ENCODE measurements at places on chromosomes 13 and 19. TPM values are rescaled to one million over a fixed set of nuclear protein-coding genes. Genes with fewer than 3 reads are reported as not detected.

DNA sequence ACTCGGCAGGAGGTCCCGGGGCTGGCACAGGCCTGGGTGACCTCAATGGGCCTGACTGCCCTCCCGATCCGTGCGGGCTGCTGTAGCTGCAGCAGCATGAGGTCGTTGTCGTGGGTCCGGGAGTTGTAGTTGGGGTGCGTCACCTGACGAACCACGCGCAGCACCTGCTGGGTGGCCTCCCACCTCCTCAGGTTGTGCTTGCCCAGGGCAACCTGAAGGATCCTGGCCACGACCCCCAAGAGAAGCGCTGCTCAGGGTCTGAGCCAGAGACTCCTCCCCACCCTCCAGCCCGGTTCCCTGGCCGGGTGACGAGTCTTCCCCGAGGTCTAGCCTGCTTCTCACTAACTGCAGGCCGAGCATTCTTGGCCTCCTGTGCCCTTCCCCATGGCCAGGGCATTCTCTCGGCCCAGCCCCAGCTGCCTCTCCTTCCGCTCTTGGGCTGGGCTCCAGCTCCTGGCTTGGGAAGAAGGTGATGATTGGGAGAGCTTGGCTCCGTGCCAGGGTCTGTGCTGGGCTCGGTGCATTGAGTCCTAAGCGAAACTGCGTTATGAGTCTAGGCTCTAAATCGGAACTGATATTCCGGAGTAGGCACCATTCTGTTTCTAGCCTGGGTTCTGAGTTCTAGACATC lies 3.1 kb downstream of the KLK14 start:
- no peaks in the 10 kb centered on the region for H3K36me3 ChIP-seq
- no peak overlapping the region for H3K27ac ChIP-seq
- H3K4me3 ChIP-seq = no peak overlapping the region
- H3K27me3 ChIP-seq = no peaks in the 10 kb centered on the region

MYH14 gene
- total RNA-seq = 64.4 TPM

- H3K27ac ChIP-seq = no peak overlapping the region
- H3K4me1 ChIP-seq = peaks cover 9% of the 10 kb centered on the region
- DNase-seq = peak; percentile 40
- H3K4me3 ChIP-seq = no peak overlapping the region
- H3K36me3 ChIP-seq = no peaks in the 10 kb centered on the region
- H3K27me3 ChIP-seq = no peaks in the 10 kb centered on the region
These were observed 161.4 kb downstream of the EFNB2 start for GRCh38 chr13:106373989-106374572.

PTPRH gene
- 31.5 TPM for total RNA-seq

FFAR2 gene
- 0.20 TPM for total RNA-seq

GRCh38 chr13:75414036-75414827 lies 67.7 kb downstream of the TBC1D4 start:
- DNase-seq = peak; percentile 18
- H3K4me3 ChIP-seq = no peak overlapping the region
- H3K27ac ChIP-seq = no peak overlapping the region
- no peaks in the 10 kb centered on the region for H3K36me3 ChIP-seq
- H3K4me1 ChIP-seq = peaks cover 9% of the 10 kb centered on the region

ZNF790 gene
- 8.7 TPM for total RNA-seq

TGFBR3L gene
- not detected for total RNA-seq

GRCh38 chr13:37473035-37473434 lies 125.5 kb downstream of the POSTN start:
- DNase-seq = no peak
- no peak overlapping the region for H3K27ac ChIP-seq
- no peaks in the 10 kb centered on the region for H3K36me3 ChIP-seq
- H3K4me1 ChIP-seq = no peaks in the 10 kb centered on the region

DNA sequence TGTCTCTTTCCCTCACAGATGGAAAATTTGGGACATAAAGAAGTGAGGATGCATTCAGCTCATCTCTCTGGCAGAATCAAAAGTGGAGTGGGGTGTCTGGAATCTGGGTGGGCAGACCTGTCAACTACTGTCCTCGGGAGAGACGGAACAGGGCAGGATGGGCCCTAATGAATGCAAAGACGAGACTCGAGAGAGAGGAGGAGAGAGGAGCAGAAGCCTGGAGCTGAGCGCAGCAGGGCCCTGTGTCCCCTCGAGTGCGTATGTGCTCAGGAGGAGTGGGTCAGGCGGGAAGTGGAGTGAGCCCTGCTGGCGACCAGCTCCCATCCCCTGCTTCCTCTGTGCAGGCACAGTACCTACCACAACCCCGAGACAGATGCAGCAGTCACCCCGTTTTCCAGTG lies 78.9 kb downstream of the TEX29 start:
- H3K27ac ChIP-seq = no peak overlapping the region
- H3K4me1 ChIP-seq = no peaks in the 10 kb centered on the region
- H3K4me3 ChIP-seq = no peak overlapping the region
- H3K36me3 ChIP-seq = no peaks in the 10 kb centered on the region

DNA sequence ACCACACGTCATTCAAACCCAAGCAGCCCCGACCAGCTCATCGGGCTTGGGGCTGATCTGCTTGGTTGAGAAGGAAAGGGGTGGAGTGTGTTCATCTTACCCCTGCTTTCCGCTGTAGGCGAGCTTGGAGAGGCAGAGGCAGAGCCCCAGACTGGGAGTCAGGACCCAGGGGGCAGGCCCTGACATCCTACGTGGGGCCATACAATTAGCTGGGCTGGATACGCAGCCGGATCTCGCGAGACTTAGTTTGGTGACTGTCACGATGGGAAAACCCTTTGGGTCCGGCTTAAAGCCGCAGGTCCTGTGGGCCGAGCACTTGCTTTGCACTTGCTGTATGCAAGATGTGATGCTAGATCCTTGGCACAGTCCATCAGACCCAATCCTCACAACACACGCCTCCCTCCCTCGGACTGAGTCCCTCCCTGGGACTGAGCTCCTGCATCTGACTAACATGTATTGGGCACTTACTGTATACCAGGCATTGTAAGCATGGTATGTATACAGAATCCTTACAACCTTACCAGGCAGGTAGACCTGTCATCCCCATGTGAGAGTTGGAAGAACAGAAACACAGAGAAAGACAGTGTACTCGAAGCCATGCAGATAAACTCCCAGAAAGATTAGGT lies 3.7 kb downstream of the CEACAM16 start:
- H3K4me3 ChIP-seq = no peak overlapping the region
- no peaks in the 10 kb centered on the region for H3K36me3 ChIP-seq
- no peaks in the 10 kb centered on the region for H3K27me3 ChIP-seq
- H3K27ac ChIP-seq = no peak overlapping the region
- DNase-seq = no peak

SLAIN1 gene
- 19.5 TPM for total RNA-seq

CGB5 gene
- 1.9 TPM for total RNA-seq

- H3K27me3 ChIP-seq = peaks cover 7% of the 10 kb centered on the region
- no peak overlapping the region for H3K4me3 ChIP-seq
- H3K27ac ChIP-seq = no peak overlapping the region
- no peak for DNase-seq
These were observed 37.6 kb upstream of the IGFL1 start for GRCh38 chr19:46191972-46192371.

GRCh38 chr19:18718015-18718526 lies 34.6 kb downstream of the CRTC1 start:
- no peak overlapping the region for H3K4me3 ChIP-seq
- no peak overlapping the region for H3K27ac ChIP-seq
- no peaks in the 10 kb centered on the region for H3K36me3 ChIP-seq
- peaks cover 4% of the 10 kb centered on the region for H3K4me1 ChIP-seq
- no peaks in the 10 kb centered on the region for H3K27me3 ChIP-seq
- DNase-seq = no peak

CFAP97D2 gene
- total RNA-seq = not detected

DNA sequence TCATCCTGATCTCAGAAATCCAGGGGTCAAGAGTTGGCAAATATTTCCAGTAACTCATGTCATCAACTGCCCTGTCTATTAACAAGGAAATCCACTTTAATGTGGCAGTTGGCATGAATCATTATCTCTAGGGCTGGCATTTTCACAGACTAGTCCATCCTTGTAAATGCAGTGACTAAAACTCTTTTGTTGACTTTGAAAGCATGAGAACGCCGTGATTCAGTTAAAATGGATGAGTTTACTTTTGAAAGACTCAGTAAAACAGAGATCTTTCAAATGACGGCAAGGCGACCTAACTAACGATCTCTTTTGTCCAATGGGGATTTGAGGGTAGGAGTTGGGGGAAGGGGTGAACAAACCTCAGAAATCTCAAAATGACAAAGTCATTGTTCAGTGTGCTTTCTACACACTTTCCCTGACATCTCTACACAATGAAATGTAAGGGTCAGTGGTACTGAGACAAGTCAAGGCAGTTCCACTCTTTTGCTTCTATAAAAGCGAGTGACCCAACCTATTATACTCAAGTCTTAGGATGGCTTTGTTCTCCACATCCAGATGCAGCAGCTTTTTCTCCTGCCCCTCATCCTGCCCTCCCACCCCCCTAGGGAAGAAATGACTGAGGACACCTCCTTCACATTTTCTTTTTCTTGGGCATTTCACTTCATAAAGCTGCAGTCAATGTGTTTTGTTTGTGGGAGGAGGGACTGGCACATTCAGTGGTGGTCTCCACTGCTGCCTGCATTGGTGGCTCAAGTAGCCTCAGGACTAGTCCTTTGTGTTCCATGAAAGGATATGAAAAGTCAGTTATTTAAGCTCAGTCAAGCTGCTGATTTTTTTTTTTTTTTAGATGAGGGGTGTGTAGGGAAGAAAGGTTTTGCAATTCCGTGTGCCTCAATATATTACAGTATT lies 200.5 kb downstream of the ABCC4 start:
- no peaks in the 10 kb centered on the region for H3K27me3 ChIP-seq
- H3K4me1 ChIP-seq = no peaks in the 10 kb centered on the region
- no peak overlapping the region for H3K4me3 ChIP-seq
- H3K36me3 ChIP-seq = no peaks in the 10 kb centered on the region

DNA sequence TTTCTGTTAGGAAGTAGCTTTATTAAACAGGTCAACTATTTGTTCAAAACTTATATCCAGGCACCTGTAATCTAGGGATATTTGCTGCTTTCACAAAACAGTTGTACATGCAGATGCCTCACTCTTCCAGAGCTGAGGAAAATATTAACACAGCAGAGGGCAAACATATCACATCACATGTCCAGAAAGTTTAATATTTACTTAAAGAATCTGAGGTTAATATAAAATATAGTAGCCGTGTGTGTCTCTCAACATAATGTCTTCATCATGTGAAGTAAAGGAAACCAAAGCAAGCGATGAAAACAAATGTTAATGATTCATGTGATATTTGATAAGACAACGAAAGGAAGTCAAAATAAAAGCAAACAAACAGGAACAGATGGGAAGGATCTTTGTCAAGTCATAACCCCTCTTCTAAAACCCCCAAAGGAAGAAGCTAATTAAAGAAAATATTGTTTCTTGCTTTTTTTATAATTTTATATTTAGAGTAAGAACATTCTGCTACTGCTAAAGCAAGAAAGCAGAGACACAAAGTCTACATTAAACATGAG lies 418.8 kb downstream of the DACH1 start:
- no peaks in the 10 kb centered on the region for H3K4me1 ChIP-seq
- no peak overlapping the region for H3K27ac ChIP-seq
- H3K27me3 ChIP-seq = no peaks in the 10 kb centered on the region
- no peak for DNase-seq

DNA sequence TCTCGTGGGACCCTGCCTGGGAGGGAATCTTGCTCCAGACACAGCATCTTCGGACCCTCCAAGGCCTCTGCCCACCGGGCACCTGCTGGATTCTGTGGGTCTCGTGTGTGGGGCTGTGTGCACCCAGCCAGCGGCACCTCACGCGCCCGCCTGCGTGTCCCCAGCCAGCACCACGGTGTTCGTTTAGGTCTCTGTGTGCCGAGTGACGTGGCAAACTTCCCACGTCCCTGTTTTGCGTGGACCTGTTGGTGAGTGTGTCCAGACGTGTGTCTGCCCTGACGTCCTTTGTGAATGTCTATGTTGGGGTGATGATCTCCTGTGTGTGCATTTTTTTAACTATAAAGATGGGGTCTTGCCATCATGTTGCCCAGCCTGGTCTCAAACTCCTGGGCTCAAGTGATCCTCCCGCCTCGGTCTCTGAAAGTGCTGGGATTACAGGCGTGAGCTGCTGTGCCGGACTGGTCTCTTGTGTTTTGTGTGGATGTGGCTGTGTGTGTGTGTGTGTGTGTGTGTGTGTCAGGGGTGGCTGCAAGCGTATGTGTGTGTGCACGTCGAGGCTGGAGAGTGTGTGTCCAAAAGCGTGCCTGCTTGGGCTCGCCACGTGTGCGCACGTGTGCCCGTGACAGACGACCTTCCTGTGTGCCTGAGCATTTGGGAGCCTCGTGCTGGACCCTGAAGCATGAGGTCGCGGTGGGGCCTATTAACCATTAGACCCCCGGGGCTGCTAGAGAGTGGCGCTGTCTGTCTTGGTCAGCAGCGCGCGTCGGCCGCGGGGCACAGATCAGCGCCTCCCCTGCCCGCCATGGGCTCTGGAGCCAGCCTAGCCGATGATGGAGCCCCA lies 15.7 kb downstream of the ARID3A start:
- H3K36me3 ChIP-seq = no peaks in the 10 kb centered on the region
- H3K27ac ChIP-seq = no peak overlapping the region
- no peak overlapping the region for H3K4me3 ChIP-seq
- no peak for DNase-seq

PEX11G gene
- 6.2 TPM for total RNA-seq

GRCh38 chr19:21850656-21851255 lies 14.8 kb upstream of the ZNF43 start:
- no peaks in the 10 kb centered on the region for H3K27me3 ChIP-seq
- no peaks in the 10 kb centered on the region for H3K36me3 ChIP-seq
- peak overlapping the region; percentile 74 for H3K4me3 ChIP-seq
- DNase-seq = no peak
- peaks cover 9% of the 10 kb centered on the region for H3K4me1 ChIP-seq

GRCh38 chr13:19767966-19768365 lies 14.8 kb downstream of the PSPC1 start:
- DNase-seq = no peak
- H3K4me3 ChIP-seq = no peak overlapping the region
- H3K4me1 ChIP-seq = peaks cover 4% of the 10 kb centered on the region
- H3K27me3 ChIP-seq = no peaks in the 10 kb centered on the region

- peaks cover 5% of the 10 kb centered on the region for H3K4me1 ChIP-seq
- no peak overlapping the region for H3K27ac ChIP-seq
- no peak overlapping the region for H3K4me3 ChIP-seq
These were observed 5.7 kb upstream of the TBXA2R start for GRCh38 chr19:3612330-3612729.

ZNF223 gene
- total RNA-seq = 12.9 TPM

GRIN3B gene
- total RNA-seq = 0.30 TPM

DNA sequence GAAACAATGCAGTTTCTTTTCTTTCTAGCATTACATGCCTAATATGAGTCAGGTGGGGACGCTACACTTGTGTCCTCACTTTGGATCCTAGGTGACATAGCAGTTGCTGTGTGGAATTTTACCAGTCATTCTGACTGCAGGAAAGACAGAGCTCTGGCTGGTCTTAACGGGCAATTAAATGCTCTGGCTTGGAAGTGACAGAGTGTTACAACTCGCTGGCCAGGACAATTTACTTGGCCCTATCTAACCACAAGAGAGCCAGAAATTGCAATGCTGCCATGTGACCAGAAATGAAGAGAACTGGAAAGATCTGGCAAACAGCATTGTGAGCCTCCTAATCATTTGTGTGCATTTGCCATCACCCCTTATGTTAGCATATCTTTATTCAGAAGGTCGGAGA lies 351.1 kb downstream of the DCT start:
- no peak overlapping the region for H3K4me3 ChIP-seq
- peaks cover 3% of the 10 kb centered on the region for H3K4me1 ChIP-seq
- no peak for DNase-seq
- H3K27me3 ChIP-seq = no peaks in the 10 kb centered on the region

GRCh38 chr19:56566904-56567273 lies 379 bp upstream of the ZNF470 start:
- no peaks in the 10 kb centered on the region for H3K27me3 ChIP-seq
- peak overlapping the region; percentile 78 for H3K27ac ChIP-seq
- H3K4me3 ChIP-seq = peak overlapping the region; percentile 97
- DNase-seq = peak; percentile 58

- H3K27ac ChIP-seq = peak overlapping the region; percentile 3
- no peaks in the 10 kb centered on the region for H3K4me1 ChIP-seq
- no peaks in the 10 kb centered on the region for H3K36me3 ChIP-seq
- DNase-seq = no peak
- no peak overlapping the region for H3K4me3 ChIP-seq
These were observed 304 bp downstream of the TSPAN16 start for GRCh38 chr19:11296264-11296663.

Data from hepatocyte (in vitro differentiated cells).